Fibroblast of skin of back (primary cell): ENCODE measurements at places on chromosomes 5 and 9.

- DNase-seq = no peak
These were observed 78.3 kb downstream of the COL27A1 start for GRCh38 chr9:114233491-114234185.

DNA sequence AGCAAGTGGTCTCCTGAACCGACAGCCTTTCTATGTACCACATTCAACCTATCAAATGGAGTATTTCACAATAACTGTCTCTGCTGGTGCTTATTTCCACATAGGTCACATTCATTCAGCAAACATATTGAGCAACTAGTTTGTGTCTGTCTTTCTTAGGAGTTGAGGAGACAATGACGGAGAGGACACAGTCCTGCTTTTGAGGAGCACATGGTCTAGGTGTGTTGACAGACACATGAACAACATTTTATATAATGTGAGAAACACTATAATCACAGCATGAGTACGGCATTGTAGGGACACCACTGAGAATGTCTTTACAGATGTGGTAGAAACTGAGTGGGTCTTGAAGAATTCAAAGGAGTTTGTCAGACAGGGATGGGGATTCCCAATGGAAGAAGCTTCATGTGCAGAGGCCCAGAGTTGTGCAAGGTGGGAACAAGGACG is 28.5 kb downstream of the NFIL3 start:
- no peak for DNase-seq

GRCh38 chr5:67339219-67339767 is 142.7 kb upstream of the CD180 start:
- no peak for DNase-seq

DNA sequence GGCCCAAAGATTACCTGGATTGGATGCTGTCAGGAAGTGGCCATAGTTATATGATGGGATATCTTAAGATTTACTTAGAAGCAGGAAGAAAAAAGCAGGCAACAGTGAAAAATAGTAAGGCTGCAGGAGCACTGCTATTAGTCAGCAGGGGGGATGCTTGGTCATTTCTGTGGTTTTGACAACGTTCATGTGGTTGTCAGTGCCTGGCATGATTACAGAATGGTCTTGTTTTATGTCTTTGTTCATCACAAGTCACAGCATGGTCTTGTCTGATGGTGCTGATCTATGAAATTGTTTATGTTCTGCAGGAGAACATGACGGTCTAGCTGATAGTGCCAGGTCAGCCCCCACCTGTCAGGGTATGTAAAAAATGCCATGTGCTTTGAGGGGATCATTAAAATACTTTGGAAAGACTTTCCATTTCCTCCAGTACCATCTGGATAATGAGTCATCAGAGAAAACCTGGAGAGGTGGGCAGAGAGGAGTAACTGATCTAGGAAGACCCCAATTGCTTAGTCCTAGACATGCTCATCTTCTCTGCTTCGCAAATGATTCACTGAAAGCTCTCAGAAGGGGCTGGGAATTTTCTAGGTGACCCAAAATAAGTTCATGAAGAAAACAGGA is 48.5 kb downstream of the PLGRKT start:
- peak; percentile 85 for DNase-seq

DNA sequence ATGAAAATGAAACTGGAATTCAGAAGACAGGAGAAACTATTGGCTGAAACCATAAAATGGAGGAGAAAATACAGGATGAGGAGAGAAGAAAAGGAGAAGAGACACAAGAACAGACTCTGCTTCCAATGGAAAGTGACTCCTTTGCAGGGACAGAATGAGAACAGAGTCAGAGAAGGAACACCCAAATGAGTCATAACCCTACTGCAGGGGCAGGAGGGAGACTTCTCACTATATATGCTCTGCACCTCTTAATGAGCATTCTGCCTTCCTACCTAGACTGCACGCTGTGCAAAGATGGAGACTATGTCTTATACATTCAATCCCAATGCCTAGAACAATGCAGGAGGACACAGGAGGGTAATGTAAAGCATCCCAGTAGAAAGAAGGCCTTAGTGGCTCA is 2.1 kb downstream of the SAXO1 start:
- DNase-seq = peak; percentile 45

DNA sequence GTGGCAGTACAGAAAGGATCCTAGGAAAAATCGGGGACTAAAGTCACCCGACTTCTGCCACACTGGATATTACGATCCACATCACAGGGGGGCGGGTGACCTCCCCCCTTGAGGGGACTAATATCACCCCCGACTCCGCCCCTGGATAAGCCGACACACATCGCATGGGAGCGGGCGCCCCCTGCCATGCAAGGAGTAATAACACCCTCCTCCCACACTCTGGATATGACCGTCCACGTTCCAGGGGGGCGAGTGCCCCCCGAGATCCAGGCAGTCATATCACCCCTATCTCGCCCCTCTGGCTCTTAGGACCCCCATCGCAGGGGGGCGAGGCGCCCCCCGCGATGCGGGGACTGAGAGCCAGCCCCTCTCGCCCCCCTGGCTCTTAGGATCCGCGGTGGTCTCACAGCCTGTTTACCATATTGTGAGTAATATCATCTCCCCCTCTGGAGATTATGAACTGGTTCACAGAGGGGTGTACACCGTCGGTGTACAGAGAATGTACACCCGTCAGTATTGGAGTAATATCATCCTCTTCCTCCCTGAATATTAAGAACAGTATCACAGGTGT is 423.0 kb downstream of the DIRAS2 start:
- DNase-seq = no peak

DNA sequence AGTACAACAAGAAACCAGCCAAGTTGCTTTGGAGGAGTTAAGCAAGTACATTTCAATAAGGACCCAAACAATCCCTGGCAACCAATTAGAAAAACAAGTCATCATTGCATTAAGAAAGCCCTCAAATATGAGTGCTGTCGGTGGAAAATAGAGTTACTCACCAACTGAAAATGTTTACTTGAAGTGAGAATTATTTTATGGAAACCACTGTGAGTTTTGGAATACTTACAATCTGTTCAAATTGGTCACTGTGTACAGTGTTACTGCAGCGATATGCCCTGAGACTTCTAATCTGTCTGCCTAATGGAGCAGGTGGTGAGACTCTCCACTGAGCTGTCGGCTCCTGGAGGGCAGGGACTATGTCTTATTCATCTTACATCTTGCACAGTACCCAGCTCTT is 1073.2 kb upstream of the DMAC1 start:
- no peak for DNase-seq

DNA sequence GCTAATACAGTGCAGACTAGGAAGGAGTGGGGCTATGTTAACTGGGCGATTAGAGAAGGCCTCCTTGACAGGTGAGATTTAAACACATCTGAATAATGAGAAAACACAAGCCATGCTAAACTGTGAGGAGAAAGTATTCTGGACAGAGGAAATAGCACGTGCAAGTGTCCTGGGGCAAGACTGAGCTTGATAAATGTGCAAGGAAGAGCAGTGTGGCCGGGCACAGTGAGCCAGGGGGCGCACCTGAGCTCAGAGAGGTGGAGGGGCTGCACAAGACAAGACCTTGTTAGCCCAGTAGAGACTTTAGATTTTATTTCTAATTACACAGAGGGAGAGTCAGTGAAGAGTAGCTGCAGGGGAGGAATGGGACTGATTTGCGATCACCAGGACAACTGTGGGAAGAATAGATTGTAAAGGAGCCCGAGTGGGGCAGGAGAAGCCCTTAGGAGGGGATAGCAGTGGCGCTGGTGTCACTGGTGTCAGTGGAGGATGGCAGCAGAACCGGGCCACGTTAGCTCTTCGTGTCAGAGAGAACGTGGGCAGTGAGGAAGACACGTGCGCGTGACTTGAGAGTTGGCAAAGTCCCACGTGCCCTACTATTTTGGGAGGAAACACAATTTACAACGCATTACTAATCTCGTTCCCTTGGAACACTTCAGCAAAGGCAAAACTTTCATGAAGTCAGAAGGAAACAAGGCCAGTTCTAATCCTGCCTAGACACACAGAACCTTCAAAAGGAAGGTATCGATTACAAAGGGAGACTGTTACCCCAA is 17.9 kb upstream of the C5orf47 start:
- no peak for DNase-seq

DNA sequence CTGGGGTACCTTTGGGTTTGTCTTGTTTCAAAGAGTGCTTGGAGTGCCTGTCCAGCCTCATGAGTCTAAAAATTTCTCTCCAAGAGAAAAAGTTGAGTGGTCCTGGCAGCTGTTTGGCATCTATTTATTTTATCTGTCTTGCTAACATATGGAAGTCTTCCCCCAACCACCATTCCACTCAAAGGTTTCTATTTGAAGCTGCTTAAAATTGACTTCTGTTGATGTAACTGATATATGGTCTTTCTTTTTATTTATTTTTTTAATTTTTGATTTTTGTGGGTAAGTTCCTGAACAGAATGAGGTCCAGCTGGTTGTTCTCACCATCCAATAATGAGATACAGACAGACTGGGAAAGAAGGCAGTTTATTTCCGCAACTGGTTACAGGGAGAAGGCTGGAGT is 178.7 kb upstream of the SGCD start:
- DNase-seq = peak; percentile 22

DNA sequence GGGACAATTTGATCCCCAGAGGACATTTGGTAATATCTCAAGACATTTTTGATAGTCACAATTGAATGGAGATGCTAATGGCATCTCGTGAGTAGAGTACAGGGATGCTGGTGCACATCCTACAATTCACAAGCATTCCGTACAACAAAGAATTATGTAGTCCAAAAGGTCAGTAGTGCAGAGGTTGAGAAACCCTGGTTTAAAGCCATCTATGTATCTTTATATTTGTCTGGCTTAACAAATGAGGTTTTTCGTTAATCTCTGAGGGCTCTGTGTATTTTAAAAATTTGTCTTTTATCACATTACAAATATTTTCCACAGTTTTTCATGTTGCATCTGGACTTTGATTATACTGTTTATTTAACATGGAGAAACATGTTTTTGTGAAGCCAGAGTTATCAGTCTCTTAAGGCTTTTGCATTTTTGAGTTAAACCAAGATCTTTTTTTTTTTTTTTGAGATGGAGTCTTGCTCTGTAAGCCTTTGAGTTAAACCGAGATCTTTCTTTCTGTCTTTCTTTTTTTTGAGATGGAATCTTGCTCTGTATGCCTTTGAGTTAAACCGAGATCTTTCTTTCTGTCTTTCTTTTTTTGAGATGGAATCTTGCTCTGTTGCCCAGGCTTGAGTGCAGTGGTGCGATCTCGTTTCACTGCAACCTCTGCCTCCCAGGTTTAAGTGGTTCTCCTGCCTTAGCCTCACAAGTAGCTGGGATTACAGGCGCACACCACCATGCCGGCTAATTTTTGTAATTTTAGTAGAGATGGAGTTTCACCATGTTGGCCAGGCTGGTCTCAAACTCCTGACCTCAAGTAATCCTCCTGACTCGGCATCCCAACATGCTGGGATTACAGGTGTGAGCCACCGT is 2.8 kb downstream of the HSDL2 start:
- no peak for DNase-seq

DNA sequence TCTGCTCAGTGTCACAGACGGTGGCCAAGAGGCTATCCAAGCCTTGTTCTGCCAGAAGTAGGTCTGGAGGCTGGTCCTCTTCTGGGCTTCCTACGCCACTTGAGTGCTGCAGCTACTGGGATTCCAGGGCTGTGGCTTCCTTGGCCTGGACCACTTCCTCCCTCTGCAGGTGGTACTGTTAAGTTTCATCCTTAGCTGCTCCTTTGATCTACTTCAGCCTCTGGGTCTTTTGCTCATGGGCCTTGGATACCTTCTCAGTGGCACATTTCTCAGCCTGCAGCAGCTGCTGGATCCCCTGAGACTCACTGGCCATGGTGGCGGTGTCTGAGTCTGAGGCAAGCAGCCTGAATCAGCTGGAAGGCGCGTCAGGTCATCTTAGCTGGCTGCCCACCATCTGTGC is 10.3 kb downstream of the CNOT8 start:
- no peak for DNase-seq

- DNase-seq = no peak
These were observed 95.0 kb upstream of the ARRDC3 start for GRCh38 chr5:91478096-91478495.

DNA sequence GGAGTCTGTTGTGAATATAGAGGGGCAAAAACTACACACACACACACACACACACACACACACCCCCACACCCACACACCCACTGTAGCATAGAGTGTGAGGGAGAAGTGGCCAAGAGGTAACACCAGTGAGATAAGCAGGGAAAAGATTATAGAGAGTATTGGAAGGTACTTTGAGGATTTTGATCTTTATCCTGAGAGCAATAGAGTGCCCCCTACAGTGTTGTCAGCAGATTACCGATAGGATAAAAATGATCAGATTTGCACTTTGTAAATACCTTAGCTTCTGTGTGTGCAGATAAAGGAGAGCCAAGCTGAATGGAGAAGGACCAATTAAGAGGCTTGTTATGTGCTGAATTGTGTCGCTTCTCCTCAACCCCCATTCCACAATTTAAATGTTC is 32.3 kb downstream of the ERCC6L2 start:
- no peak for DNase-seq

- peak; percentile 90 for DNase-seq
These were observed 236.8 kb downstream of the SLIT3 start for GRCh38 chr5:169064093-169064492.

DNA sequence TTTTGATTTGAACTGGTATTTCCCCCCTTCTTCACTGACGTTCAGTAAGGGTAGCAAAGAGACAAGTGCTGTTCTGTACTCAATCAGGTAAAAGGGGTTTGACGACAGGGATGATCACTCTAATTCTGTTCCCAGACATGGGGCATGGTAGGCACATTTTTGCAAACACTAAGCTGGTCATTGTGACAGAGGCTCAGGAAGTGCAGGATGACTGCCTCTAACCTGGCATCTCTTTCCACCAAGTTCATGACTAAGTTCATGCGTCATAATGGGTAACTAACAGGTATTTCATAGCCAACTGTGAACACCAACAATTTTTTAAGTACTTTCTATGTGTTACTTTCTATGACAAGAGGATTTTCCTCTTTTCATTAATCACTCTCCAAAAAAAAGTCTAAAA is 166.5 kb downstream of the MAPKAP1 start:
- no peak for DNase-seq

DNA sequence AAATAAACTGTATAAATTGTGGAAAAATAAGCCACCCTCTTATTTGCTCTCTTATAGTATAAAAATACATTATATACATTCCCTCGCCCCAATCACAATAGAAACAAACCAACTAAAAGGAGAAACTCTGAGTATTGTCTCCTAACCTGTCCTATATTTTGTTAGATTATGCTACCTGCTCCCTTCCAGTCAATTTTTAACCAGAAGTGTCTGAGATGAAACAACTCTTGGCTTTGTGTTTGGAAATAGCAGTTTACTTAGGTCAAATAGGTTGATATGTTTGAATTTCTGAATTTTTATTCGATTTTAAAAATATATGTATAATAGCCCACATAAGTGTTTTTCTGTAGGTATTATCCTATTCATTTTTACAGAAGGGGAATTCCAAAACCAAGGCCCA is 475.0 kb upstream of the ZNF462 start:
- no peak for DNase-seq

GRCh38 chr5:169876386-169876785 is 103.9 kb downstream of the INSYN2B start:
- DNase-seq = peak; percentile 19

- DNase-seq = peak; percentile 88
These were observed 1.0 kb downstream of the BASP1 start for GRCh38 chr5:17218353-17219005.

DNA sequence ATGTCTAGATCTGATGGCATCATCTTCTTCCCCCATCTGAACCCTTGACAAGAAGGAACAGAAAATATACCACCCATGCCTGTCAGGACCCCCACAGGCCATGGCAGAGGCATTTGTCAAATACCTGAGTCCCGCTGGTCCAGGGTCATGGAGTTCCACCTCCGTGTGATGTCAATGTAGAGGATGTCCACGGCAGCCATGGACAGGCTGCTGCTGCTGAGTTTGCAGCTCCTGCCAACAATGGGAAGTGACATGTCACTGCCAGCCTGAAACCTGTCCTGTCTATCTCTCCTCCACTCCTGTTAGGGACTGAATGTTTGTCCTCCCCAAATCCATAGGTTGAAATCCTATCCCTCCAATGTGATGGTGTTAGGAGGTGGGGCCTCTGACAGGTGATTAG is 208.8 kb downstream of the DAB2IP start:
- no peak for DNase-seq
